ENCODE measurements at places on chromosomes 1 and 21.

- DNase-seq: no peak
These were observed 929 bp upstream of the FOXJ3 start for GRCh38 chr1:42335809-42336518.

GRCh38 chr1:38045401-38046332 lies 926 bp downstream of the POU3F1 start:
- no peak for DNase-seq

DNA sequence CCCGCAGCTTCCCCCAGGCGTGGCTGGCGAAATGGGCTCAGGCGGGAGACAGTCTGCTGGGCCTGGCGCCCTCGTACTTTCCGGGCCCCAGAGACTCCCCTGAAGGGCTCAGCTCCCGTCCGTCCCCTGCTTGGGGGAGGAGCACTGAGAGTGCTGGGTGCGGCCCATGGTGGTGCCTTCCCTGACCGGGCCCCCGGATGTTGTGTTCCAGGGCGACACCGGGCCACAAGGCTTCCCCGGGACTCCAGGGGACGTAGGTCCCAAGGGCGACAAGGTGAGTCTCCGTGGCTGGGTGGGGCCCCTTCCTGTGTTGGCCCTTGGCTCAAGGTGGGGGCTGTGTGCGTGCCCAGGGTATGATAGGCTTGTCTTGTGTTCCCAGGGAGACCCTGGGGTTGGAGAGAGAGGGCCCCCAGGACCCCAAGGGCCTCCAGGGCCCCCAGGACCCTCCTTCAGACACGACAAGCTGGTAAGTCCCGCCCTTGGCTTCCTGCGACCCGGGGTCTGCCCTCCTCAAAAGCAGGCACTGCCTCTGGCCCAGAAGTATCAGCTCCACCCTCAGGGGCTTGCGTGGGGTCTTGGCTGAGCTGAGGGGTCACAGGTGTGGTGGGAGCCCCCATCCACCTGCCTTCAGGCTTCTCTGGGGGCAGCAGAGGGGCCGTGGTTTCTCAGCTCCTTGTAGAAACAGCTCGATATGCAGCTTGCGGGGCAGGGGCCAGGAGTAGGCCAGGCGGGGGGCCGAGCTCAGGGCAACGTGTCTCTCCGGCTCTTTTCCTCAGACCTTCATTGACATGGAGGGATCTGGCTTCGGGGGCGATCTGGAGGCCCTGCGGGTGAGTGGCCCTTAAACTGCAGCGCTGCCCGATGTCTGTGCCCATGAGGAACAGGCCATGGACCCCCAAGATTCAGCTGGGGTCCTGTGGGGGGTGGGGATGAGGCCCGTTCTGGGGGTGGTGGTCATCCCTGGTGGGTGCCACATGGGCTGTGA lies 62.3 kb downstream of the SLC19A1 start:
- DNase-seq: no peak

- DNase-seq: no peak
These were observed 115.5 kb downstream of the LRRC53 start for GRCh38 chr1:74396933-74397332.

- DNase-seq: no peak
These were observed 12.5 kb downstream of the KCNN3 start for GRCh38 chr1:154857441-154858215.

- no peak for DNase-seq
These were observed 40.3 kb downstream of the URB1 start for GRCh38 chr21:32352526-32352925.

DNA sequence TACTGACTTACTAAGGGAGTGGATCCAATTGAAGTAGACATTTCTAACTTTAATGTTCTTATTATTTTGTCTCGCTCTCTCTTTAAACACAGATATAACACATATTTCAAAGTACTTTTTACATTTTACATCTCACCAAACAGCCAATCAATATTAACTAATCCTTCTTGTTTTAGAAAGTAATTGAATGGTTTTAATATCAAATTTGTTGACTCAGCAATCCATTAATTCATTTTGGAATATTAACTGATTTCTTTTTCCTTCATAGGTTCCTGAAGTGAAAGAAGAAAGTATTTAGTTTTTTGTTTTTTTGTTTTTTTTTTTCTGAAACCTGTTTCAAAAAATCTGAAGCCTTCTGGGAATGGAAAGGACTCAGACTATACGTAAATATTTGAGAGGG lies 62.3 kb upstream of the DPYD start:
- no peak for DNase-seq

DNA sequence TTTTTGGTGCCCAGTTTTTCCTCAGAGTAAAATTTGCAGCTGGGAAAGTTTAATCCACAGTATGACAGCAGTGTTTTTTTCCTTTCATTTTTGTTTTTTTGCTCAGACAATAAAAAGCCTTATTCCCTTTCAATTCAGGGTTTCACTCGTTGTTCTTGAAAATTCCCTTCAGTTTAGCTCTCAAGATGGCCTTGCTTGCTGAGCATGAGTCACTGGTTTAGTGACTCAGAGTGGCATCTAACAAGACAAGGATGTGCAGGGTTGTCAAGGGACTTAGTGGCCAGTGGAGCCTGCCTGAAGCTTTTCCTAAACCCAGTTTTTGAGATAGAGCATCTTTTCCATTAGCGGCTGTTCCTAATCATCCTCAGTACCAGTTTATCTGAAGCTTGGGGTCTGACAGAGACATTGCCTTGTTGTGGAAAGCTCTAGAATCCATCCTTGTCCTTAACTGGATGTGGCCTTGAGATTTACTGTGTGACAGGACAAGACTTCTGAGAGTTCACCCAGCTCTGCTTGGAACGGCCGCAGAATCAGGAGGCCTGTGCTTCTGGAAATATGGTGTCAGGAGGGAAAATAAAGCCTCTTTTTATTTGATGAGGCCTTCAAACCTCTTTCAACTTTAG lies 48.4 kb upstream of the DNAJC6 start:
- no peak for DNase-seq

DNA sequence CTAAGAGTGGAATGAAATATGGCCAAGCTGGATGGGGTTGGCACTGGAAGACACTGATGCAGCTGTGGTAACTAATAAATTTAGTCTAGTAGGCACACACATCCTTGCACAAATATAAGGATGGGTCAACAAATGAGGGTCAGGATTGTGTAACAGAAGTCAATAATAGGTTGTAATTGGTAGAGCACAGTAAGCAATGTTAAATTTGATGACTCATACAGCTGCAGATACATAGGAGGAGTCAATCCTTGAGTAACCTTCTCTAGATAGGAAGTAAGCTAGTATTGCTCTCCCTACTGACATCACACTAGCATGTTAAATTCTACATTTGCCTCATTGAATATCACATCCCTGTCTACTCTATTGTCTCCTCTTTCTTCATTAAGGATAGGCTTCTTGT lies 332.1 kb downstream of the PTPRC start:
- DNase-seq: no peak

DNA sequence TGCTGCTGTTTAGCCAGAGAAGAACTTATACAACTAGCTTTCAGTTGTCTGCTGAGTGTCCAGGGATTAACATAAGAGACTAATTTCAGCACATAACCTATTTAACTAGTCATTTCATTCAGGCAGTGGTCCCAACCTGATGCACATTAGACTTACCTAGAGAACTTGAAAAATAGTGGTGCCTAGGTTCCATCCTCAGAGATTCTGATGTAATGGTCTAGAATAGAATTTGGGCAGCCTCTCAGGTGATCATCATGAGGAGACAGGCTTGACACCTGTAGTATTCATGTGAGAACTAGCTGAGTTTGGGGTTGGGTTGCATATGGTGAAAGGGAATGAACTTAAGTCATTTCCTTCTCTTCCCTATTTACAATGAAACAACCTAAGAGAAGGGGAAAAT lies 24.8 kb downstream of the CNST start:
- DNase-seq: no peak

DNA sequence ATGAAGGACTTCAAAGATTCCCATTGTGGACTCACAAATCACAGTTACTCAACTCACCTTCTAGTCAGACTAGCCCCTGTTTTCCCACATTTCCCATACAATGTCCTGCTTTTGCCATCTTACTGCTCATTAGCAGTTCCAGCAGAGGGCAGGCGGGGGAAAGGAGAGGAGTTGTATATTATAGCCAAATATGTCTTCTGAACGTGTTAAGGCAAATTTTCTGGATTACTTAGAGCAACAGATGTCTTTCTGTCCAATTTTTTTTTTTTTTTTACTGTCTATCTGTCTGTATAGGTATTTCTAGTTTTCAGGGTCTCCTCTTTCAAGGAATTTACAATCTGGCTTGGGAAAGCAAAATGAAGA lies 29.9 kb upstream of the DDAH1 start:
- no peak for DNase-seq

DNA sequence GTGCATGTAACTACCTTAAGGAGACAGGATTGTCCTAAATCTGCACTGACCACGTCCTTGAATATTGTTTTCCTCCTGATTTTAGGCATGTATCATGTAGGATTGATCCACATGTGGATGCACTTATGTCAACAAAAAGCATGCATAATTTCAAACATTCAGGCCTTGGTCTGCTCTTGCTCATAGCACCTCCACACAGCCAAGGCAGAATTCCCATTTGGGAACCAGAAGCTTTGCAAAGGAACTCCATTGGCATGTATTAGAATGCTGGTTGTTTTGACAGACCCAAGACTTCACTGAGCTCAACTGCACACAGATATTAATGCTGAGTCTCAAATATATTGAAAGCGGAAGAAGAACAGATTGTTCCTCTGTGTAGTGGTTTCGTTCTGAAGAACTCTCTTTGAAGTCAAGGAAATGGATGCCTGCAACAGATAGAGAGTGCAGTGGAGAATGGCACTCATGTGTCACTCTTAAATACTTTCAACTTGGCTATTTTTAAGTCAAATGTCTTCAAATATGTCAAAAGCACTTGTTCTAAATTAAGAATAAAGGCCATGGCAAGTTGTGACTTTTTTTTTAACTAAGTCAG lies 387.6 kb downstream of the LTN1 start:
- no peak for DNase-seq

DNA sequence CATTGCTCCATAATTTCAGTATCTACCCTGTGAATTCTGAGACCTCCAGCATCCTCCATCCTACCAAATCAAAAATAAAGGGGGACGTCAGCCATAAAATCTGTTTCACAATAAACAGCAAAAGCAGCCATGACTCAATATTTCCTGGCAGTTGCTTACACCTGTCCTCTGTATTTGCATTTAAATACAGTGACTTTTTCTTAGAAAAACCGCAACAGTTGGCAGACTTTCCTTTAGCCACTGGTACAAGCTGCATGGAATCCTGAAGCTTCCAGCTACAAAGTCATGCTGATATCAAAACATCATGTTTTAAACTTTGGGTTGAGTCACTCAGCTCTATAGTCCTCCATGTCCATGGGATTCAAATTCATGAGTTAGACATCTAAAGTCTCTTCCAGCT lies 278.0 kb upstream of the KAZN start:
- DNase-seq: no peak

GRCh38 chr1:186682736-186683135 lies 2.5 kb upstream of the PTGS2 start:
- no peak for DNase-seq

DNA sequence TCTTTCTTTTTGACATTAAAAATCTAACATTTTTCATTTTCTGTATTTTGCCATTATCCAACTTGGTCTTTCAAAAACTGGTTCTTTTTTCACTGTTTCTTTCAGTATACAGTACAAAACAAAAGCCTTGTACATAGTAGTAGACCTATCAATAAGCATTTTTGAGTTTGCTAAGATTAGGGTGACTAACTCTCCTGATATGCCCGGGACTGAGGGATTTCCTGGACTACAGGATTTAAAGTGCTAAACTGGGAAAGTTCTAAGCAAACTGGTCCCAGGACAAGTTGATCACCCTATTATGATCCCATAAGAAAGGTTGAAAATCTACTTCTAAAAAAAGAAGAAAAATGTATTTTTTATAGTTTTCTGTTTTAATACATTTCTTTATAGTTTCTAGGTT lies 120.9 kb downstream of the USP25 start:
- DNase-seq: no peak

DNA sequence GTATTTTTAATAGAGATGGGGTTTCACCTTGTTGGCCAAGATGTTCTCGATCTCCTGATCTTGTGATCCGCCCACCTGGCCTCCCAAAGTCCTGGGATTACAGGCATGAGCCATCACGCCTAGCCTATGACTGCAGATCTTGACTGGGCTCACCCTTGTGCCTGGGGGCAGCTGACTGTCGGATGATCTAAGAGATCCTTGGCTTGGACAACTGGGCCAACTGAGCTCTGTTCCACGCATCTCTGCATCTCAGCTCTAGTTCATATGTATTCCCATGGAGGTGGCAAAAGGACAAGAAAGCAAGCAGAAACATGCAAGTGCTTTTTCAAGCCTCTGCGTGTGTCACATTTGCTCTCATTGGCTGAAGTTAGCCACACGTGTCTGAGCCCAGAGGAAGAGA lies 75.8 kb upstream of the SELENON start:
- no peak for DNase-seq

- DNase-seq: no peak
These were observed 24.1 kb downstream of the ETNK2 start for GRCh38 chr1:204127597-204128242.

DNA sequence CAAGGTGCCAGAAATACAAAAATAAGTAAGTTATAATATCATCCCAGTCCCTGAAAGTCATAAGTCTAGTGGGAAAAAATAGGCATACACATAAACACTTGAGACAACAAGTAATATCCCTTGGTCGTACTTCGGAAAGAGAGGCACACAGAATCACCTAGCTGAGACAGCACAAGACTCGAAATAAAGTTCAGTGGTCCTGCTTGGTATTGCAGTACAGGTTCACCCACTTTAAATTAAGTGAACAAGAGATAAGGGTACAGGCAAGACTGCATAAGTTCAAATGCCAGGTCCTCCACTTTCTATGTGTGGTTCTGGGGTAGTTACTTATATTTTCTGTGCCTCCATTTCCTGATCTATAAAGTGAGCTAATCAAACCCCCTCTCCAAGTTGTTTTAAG lies 47.6 kb downstream of the SEC16B start:
- no peak for DNase-seq

- no peak for DNase-seq
These were observed 106.9 kb downstream of the LTN1 start for GRCh38 chr21:28885853-28886177.

DNA sequence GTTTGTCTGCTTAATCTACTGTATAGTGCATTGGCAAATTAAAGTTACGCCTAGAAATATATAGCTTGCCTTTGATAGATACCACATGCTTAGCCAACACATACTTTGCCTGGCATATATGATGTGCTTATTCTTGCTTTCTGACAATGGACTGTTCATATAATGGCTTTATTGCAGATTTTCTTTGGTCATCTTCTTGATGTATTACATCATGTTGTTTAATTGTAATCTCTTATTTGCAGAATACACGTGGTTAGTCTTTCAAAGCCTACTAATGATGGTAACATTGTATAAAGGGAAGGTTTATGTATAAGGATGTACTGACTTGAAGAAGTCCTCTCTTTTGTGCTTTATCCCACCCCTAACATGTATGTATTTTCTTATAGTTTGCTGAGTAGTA lies 201.5 kb downstream of the PDE4B start:
- DNase-seq: no peak

GRCh38 chr1:98147280-98147679 lies 226.4 kb upstream of the DPYD start:
- no peak for DNase-seq

DNA sequence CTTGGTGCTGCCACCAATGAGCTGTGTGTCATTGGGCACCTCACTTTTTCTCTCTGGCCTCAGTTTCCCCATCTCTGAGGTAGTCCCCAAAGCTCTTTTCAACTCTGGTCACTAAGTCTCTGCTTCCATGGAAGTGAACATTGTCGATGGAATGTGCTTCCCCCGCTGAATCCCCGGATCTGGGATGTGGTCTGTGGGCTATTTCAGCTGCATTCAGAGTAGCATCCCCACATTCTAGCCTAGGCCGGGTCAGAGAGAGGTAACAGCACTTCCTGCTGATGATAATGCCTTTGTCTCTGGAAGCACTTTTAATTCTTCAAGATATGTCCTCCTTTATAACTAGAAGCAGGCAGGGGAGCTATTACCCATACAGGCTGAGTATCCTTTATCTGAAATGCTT lies 29.8 kb downstream of the RASSF5 start:
- DNase-seq: no peak
